ENCODE measurements at places on chromosomes 12 and 14. TPM values are rescaled to one million over a fixed set of nuclear protein-coding genes. Genes with fewer than 3 reads are reported as not detected.

The WDHD1 gene
- total RNA-seq, result 3.6 TPM

The RASSF8 gene
- total RNA-seq, result 5.9 TPM

The MYF5 gene
- not detected for total RNA-seq

The CPNE8 gene
- 18.1 TPM for total RNA-seq

The TC2N gene
- total RNA-seq, result 48.9 TPM

The C12orf60 gene
- 0.15 TPM for total RNA-seq

The REP15 gene
- total RNA-seq, result 1.6 TPM

The LTBP2 gene
- total RNA-seq, result 41.6 TPM

The SLC6A13 gene
- not detected for total RNA-seq

The ZDHHC22 gene
- total RNA-seq, result not detected

The PPP4R4 gene
- 0.08 TPM for total RNA-seq

The TSHR gene
- not detected for total RNA-seq

The MDM2 gene
- total RNA-seq, result 68.3 TPM

The IL22 gene
- not detected for total RNA-seq

The FAM186B gene
- total RNA-seq, result 1.1 TPM
